ENCODE measurements at places on chromosomes 3 and 15. TPM values are rescaled to one million over a fixed set of nuclear protein-coding genes. Genes with fewer than 3 reads are reported as not detected.

DNA sequence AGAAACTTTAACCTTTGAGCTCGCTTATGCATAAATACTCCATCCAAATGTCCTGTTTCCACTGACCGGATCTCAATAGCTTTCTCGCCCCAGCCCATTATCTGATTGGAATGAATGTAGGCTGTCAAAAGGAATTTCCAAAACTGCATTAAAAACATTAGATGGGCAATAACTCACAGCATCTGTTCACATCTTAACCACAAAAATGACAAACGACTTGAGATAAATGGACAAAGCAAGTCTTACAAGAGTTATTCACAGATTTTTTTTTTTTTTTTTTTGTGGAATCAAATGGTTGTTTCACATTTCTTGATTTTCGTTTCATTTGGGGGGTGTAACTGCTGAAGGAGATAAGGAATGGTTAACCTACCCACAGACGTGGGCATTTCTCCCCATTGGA, 39.7 kb upstream of the SLC2A2 start:
- DNase-seq, result no peak

HIGD2B gene
- total RNA-seq, result 0.39 TPM

DNA sequence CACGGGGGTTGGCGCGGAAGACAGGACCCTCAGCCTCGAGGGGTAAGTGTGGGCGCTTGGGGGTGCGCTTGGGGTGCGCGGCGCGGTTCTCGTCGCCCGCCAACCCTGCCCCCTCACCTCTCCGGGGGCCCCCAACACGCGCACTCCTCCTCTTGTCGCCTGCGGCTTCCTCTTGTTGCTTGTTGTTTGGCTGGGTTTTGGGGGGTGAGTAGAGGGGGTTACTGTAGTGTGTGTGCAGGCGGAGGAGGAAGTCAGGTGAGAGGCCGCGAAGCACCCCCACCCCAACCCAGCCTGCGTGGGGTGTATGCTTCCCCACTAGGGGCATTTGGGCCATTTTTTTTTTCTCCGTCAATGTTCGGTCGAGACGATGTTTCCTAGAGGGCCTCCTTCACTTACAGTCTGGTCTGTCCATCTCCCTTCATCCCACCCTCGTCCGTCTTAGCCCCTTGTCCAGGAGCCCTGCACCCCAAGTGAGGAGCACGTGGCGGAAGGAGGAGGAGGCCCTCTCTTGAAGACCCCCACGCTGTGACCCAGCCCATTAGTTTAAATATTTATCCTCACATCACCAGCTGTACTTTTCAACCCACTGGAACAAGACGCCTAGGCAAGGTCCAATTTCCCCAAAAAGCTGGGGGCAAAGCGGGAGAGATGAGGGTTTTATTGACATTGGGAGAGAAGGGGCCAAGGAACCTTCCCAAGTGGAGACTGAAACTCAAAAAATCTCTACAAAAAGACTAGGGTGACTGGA, 20.4 kb upstream of the SATB1 start:
- DNase-seq, result peak; percentile 81

DNA sequence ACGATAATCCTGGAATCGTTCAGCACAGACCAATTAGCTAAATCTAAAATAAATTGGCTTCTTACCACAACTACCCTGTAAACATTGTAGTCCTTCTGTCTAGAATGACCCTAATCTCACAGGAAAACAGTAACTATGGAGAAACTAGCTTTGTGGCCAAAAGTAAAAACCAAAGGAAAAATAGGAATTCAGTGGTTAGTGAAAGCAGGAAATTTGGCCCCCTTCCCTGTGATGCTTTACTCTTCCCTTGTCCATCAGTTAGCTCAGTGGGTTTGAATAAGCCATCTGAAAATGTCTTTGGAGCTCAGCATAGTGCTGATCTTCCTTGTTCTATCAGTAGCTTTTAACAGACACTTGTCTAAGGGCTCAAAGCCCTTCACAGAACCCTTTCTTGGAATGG, 1.6 kb downstream of the NMD3 start:
- no peak for DNase-seq

- DNase-seq, result no peak
Measured at GRCh38 chr15:75151214-75152128, 50.2 kb upstream of the C15orf39 start.

DNA sequence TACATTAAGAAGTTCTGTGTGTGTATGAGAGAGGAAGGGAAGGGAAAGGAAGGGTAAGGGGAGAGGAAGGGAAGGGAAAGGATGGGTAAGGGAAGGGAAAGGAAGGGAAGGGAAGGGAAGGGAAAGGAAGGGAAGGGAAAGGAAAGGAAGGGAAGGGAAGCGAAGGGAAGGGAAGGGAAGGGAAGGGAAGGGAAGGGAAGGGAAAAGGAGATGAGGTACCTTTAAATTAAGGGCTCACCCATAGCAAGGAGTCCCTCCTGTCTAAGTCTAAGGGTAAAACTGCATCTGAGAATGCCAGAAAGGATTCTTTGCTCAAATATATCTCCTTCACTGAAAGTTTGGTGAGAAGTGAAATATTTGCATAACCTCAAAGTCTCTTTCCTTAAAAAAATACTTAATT, 572.1 kb upstream of the ADAMTS9 start:
- no peak for DNase-seq

ANKRD34C gene
- not detected for total RNA-seq

TGM5 gene
- total RNA-seq, result not detected

MINAR1 gene
- 0.30 TPM for total RNA-seq

DNA sequence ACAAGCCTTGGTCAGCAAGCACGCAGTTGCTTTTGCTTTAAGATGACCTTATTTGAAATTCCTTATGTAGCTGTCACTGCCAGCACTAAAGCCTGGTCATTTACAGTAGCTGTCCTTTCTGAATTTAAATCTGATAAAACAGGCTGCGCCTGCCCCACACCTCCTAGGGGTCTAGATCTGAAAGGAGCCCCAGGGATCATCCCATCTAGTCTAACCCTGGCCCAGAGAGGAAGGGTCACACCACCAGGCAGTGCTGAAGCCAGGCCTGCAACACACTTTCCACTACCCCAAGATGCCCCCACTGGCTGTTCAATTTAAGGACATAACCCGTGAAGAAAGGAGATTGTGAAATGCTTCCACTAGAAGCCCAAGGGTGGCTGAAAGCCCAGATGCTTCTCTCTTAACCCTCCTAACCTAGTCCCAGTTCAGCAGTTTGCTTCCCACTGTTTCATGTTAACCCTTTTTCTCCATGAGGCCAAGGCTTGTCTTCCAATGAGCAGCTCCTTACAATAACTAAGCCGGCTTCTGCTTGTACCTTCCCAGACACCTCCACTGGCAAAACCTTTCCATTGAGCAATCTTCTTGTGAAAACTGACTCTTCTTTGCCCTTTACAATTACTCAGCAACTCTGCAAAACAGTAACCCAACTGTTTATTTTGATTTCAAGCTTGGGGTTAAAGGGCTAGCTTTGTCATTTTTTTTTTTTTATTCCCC, 198.9 kb upstream of the LPP start:
- DNase-seq, result no peak

SEMA3F gene
- not detected for total RNA-seq

Data from CD4-positive, alpha-beta memory T cell (primary cell).